ENCODE measurements at places on chromosomes 5 and 9.

DNA sequence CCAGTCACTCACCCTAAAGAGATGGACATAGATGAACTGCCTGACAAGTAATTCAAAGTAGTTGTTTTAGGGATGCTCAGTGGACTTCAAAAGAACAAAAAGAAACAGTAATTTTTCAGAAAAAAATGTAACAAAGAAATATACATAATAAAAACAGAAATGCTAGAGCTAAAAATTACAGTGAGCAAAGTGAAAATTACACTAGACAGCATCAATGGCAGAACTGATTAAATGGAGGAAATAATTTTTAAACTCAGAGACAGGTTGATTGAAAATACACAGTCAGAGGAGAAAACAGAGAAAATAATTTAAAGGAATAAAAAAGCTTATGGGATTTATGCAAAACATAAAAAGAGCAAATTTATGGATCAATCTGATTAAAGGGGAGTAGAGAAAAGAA lies 1968.4 kb downstream of the EFNA5 start:
- no peak for DNase-seq

DNA sequence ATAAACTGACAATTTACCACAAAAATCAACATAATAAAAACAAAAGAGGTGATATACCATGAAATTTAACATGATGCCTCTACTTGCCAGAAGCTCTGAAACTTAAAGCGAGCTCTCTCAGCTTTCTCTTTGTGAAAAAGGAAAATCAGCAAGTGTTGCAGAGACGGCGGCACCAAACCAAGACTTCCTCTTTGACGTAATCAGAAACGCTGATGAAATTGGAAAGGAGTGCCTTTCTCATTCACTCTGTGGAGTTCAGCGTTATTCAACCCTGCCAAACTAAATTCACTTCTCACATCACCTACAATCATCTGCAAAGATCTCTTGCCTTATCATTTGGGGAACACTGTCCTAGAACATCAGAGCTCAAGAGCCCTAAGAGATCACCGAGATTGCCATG lies 32.2 kb downstream of the ANXA6 start:
- no peak for DNase-seq

DNA sequence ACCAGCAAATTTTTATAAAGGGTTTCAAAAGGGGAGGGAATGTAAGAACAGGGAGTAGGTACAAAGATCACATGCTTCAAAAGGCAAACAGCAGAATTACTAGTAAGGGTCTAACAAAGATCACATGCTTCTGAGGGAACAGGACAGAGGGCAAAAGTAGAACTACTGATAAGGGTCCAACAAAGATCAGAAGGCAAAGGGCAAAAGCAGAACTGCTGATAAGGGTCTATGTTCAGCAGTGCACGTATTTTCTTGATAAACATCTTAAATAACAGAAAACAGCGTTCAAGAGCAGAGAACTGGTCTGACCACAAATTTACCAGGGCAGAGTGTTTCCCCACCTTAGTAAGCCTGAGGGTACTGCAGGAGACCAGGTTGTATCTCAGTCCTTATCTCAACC lies 469.5 kb upstream of the PIK3R1 start:
- DNase-seq, result no peak

DNA sequence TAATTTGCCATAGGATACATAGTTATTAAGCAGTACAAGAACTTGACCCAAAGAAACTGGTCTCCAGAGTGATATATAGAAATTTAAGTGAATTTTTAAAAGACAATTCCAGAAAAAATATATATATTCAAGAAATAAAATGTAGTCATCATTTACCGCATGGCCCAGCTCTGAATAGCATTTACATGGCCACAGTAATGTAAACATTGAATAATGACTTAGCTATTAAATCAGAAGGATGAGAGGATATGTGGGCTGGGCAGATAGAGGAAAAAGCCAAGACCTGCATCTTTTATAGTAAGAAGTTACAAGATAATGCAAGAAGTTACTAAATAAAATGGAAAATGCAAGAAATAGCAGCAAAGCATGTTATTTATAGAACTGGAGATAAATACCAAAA lies 405.2 kb upstream of the WWC1 start:
- no peak for DNase-seq

GRCh38 chr9:28801144-28801799 lies 1228.0 kb upstream of the C9orf72 start:
- DNase-seq, result no peak

GRCh38 chr5:79109527-79110492 lies 1.8 kb upstream of the BHMT start:
- DNase-seq, result peak; percentile 28

DNA sequence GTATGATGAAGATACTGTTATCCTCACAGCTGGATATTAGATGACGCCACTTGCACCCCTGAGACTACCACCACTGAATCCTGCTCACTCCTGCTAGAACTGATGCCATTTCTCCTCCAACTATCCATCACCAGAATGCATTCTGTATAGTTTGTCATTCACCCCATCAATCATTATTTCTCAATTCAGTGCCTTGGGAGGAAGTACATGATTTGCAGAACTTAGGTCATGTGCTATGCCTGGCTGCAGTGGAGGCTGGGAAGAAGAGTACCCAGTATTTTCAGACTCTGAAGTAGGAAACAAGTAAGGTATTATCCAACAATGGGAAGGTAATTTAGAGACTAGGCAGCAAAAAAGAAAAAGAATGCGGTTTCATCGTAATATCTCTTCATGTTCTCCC lies 26.2 kb upstream of the HSD17B4 start:
- DNase-seq, result no peak

GRCh38 chr9:1453636-1454035 lies 403.5 kb downstream of the DMRT2 start:
- no peak for DNase-seq

- no peak for DNase-seq
Measured at GRCh38 chr9:127188396-127188795, 66.0 kb upstream of the ANGPTL2 start.

- no peak for DNase-seq
Measured at GRCh38 chr9:124887832-124888231, 25.9 kb downstream of the ARPC5L start.

- DNase-seq, result peak; percentile 78
Measured at GRCh38 chr5:122182491-122182921, 53.2 kb downstream of the ZNF474 start.

- peak; percentile 17 for DNase-seq
Measured at GRCh38 chr9:116152390-116152789, 1.2 kb upstream of the PAPPA start.

DNA sequence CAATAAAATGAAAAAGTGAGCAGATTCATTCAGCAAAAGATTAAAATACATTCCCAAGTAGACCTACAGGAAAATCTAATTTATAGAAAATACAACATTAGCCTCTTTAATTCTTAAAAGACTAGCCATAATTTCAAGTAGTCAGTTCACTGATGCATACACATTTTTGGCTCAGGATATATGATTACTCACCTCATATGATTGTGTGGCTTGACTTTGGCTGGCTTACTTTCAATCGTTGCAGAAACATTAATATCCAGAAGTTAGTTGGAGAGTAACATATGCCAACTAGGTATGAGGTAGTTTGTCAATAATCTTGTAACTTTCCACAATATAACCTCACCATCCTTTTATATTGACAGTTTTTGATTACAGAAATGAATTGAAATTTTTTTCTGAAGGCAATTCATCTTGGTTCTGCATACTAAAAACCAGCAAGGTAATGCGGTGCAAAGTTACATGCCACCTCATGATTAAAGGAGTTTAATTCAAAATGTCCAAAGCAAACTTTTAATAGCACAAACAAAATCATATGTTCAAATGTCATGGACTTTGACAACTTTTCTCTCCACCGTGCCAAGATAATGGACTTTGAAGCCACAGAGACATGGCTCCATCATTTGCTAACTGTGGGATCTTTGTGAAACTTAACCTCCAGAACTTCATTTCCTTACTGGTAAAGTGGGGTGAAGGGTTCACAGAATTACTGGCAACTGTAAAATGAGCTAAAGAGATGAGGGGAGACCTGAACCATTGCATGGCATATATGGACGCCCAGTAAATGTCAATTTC lies 76.6 kb upstream of the PAM start:
- DNase-seq, result no peak

DNA sequence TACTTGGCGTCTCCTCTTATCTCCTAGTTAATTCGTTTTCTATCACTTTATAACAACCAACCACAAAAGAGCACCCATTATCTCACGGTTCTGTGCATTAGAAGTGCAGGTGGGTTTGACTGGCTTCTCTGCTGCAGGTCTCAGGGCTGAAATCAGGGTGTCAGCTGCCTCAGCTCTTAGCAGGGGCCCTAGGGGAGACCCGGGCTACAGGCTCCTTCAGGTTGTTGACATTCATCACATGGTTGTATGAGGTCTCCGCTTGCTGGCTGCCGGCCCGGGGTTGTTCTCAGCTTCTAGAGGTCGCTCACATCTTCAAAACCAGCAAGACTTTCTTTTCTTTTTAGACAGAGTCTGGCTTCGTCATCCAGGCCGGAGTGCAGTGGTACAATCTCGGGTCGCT lies 2.9 kb upstream of the ZMYND19 start:
- DNase-seq, result no peak

GRCh38 chr5:139733010-139733688 lies 62.5 kb upstream of the PSD2 start:
- DNase-seq, result no peak

DNA sequence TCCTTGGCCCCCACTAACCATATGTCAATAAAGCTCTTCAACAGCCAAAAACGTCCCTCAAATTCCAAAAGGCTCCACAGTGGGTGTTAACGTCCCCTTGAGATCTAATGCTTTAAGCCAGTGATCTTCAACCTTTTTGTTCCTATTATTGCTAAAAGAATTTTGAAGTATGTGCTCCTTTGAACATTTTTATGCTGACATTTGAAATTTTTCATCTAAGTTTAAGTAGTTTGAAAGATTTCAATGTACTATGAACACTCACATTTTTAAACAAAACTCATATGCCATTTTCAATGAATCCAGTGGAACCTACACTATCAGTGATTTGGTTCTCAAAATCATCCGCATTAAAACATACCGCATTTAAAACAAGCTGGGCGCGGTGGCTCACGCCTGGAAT lies 29.9 kb downstream of the AUH start:
- no peak for DNase-seq

- DNase-seq, result peak; percentile 79
Measured at GRCh38 chr9:75088646-75089372, 495 bp downstream of the OSTF1 start.

GRCh38 chr5:159135896-159136531 lies 36.3 kb upstream of the EBF1 start:
- DNase-seq, result no peak

DNA sequence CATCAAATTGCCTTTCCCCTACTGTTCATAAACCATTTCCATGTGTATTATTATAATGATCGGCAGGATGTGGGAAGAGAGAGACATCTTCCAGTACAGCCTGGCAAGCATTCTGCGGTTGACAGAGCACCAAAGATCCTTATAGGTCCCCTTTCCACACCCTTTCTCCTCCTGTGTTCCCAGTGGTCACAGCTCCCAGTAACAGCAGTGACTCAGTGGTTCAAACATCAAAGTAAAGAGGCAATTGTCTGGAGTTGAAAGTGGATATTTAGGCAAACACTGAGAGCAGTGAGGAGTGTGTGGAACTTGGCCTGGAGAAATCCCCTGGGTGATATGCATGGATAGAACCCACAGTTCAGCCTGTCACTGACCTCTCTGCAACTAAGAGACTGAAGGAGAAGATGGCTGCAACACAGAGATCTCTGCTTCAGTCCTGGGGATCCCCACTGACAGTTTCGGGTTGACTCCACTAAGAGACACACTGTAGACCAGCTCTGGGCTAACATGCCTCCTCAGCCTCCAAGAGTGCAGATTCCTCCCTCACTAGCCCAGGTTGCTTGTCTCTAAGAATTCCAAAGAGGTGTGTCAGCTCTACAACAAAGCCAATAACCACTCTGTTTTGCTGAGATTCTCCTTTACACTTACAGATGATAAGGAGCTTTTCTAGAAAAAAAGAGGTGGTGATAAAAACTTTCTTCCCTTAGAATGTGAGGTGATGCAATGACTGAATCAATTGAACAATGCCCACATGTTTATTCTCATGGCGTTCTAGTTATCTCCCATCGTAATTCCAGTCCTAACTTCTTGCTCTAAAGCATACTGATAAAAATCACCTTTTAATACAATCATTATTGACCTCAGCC lies 94.4 kb upstream of the IL6ST start:
- no peak for DNase-seq

GRCh38 chr9:72210522-72210921 lies 61.3 kb downstream of the GDA start:
- DNase-seq, result peak; percentile 58

GRCh38 chr9:96163712-96164111 lies 138.3 kb downstream of the HSD17B3 start:
- DNase-seq, result no peak

DNA sequence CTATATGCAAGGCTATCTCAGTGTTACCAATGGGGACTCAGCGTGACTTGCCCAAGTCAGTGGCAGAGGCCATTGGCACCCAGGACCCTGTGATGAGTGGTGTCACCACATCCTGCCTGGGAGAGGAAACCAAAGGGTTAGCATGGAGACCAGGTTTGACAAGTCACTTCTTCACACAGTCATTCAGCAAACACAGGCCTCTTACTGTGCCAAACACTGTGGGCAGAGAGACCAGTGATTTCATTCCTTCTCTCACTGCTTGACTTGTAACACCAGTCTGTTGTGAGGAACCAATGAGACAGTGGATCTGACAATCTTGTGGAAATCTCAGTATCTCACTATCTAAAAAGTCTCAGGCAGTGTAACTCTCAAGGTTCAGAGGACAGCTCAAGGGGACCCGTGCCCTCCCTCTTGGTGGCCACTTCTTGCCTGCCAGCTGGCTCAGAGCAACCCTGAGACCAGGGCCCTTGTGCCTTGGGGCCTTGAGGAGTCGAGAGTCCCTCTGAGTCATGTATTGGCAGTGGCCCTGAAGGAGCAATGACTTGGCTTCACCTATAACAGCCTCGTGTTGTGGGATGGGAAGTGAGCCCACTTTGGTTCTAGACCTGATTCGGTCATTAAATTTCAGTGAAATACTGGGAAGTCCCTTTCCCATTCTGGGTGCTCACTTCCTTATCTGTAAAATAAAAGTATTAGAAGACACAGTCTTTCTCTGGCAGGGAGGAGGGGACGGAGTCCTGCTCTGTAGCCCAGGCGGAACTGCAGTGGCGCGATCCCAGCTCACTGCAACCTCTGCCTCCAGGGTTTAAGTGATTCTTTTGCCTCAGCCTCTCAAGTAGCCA lies 1.6 kb downstream of the FABP6 start:
- DNase-seq, result no peak

GRCh38 chr9:114958021-114958843 lies 27.8 kb upstream of the TNFSF8 start:
- no peak for DNase-seq

DNA sequence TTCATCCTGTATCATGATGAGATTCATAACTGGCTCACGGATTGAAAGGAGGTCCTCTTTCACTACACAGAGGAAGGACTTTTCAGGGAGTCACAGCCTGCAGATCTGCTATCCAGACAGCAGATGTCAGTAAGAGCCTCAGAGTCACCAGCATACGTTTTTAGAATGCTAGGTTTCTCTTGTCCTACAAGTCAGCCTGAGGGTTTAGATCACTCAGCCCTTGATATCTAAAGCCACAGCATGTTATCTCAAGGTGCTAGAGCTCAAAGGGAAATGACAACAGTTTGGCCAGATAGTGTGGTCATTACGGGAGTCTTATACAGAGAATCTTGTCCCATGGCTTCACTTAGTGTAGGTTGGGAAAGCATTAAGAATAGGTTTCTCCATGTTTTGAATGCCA lies 30.9 kb upstream of the SLC46A2 start:
- peak; percentile 46 for DNase-seq
